Nasal cavity respiratory epithelium epithelial cell of viscerocranial mucosa (primary cell): ENCODE measurements at places on chromosomes 1 and 21. TPM values are rescaled to one million over a fixed set of nuclear protein-coding genes. Genes with fewer than 3 reads are reported as not detected.

Gene RSPH1
- 0.34 and 0.36 TPM in 2 replicates for total RNA-seq

Gene AZIN2
- total RNA-seq, result 2.7 and 3.6 TPM in 2 replicates

Gene CYP4Z1
- total RNA-seq, result 0.07 TPM in 1 of 2 replicates, not detected in the other

Gene ZMPSTE24
- 88.1 and 93.3 TPM in 2 replicates for total RNA-seq

Gene PEF1
- 89.3 and 109 TPM in 2 replicates for total RNA-seq

Gene BCAN
- not detected in 2 replicates for total RNA-seq

Gene NSUN4
- total RNA-seq, result 19.8 and 27.1 TPM in 2 replicates
